Putamen (tissue), 1 donor: ENCODE measurements at places on chromosomes 7 and 10.

- no peak for DNase-seq
These were observed 26.2 kb upstream of the CDCA7L start for GRCh38 chr7:21971780-21972396.

- DNase-seq = no peak
These were observed 63.1 kb downstream of the MALRD1 start for GRCh38 chr10:19111501-19112267.

- DNase-seq = peak; percentile 96
These were observed 1.2 kb upstream of the LZTS2 start for GRCh38 chr10:100998183-100998990.

DNA sequence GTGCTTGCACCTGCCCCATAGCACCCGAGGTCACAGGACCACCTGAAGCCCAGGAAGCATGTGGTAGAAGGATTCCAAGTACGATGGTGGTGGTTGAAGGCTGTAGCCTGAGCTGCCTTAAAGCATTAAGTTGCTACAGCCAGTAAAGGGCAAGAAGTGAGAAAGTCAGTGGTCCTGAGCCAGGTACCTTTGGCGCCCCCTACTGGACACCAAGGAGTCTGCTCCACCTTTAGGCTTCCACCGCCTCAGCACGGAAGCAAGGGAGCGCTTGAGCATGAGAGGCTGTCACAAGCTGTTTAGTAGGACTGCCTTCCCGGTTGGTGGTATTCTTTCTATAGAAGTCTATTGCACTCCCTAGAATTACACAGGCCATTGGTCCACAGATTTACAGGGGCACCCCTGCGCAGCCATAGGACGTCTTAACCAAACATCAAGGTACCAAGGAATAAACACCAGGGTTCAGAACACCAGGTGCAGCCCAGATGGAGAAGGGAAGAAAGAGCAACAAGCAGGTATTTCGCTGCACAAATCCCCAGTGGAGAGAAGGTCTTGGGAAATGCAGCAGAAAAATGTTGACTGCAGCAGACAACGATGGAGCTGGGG lies 2.2 kb downstream of the CRTAC1 start:
- peak; percentile 47 for DNase-seq

DNA sequence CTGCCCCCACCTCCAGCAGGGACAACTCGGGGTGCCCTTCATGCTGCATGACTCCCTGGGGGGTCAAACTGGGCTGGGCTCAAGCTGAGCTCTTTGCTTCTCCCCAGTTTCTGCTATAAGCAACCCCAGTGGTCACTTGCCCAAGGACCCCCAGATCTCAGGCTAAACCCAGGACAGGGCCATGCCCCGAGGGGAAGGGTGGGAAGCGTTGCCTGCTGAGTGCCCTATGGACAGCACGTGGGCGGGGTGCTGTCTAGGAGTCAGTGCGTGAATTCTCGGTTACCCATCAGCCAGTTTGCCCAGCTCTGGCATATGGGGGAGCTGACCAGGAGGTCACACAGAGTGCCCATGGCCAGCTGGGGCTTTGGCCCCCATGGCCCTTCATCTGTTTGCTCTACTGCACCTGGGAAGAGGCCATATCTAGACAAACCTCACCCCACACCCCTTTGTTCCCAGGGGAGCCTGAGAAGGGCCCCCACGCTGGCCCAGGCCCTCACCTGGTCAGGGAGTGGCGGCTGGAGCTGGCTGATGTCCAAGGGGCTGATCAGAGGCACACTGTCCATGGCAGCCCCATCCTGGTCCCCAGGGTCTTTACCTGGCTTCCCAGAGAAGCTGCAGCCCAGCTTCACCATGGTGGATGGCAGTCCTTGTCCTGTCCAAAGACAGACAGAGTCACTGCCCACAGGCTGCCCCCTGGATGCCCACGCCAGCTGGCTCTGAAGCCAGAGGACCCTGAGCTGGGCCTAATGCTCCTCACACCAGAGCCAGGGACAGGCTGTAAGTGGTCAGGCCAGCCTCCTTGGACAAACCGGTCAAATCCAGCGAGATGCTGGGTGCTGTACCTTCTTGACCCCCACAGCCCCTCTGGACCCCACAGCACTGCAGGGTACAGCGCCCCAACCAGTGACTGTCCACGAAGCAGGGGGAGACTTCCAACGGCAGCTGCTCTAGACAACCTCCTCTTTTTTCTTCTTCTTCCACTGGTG lies 8.0 kb downstream of the CALY start:
- DNase-seq = no peak

- DNase-seq = no peak
These were observed 54.7 kb upstream of the NPTX2 start for GRCh38 chr7:98562381-98562823.

DNA sequence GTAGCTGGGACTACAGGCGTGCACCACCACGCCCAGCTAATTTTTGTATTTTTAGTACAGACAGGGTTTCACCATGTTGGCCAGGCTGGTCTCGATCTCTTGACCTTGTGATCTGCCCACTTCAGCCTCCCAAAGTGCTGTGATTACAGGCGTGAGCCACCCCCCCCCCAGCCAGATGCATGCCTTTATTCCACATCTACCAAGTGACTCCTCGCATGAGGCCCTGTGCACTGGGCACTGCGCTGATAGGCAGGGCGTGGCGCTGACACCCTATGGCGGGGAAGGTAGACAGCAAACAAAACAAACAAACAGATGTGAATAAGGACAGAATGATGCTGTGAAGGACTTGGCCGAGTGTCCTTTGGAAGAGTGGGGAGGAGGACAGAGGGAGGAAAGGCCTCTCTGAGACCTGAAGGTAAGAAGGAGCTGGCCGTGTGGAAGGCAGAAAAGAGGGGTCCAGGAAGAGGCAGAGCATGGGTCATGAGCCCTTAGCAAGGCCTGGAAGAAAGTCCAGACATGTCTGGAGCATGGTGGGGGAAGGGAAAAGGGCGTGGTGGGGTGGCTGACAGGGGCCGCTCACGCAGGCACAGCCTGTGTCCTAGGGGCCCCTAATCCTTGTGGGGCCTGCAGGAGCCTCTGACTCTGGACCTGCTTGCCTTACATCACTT lies 47.5 kb upstream of the CACUL1 start:
- DNase-seq = no peak

DNA sequence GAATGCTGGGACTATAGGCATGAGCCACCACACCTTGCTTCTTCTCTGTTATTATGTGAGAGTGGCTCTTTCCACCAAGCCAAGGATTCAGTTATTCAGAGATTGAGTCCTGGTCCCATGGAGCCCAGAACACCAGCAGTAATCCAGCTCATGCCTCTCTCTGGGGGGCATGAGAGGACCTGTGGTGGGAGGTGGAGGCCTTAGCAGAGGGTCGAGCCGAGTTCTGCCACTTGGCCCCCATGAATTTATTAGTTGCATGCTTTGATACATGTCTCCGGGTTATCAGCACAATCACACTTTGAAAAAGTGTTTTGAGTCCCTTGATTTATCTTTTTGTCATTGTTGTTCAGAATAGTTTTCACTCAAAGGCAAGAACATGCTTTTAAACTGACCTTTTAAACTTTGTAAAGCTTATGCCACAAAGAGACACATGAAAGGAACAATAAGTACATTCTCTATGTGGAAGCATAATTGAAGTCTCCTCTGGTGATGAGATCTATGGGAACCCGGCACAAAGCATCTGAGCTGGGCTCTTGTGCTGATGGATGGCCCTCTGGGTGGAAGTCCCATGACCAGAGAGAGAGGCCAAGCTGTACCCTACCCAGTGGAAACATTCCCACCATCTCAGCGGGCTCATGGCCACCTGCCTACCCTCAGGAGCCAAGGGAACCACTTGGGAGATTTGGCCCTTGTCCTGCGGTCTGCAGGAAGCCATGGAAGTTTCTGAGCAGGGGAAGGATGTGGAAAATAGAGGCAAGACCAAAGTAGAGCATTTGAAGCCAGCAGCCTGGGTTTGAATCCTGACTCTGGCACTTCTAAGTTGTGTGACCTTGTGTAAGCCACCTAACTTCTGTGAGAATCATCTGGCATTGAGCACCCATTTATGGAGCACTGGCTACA lies 53.9 kb downstream of the MINDY4 start:
- no peak for DNase-seq

GRCh38 chr7:12210179-12211053 lies 678 bp upstream of the TMEM106B start:
- DNase-seq = no peak

- no peak for DNase-seq
These were observed 30.4 kb upstream of the ADD3 start for GRCh38 chr10:109977382-109977806.

DNA sequence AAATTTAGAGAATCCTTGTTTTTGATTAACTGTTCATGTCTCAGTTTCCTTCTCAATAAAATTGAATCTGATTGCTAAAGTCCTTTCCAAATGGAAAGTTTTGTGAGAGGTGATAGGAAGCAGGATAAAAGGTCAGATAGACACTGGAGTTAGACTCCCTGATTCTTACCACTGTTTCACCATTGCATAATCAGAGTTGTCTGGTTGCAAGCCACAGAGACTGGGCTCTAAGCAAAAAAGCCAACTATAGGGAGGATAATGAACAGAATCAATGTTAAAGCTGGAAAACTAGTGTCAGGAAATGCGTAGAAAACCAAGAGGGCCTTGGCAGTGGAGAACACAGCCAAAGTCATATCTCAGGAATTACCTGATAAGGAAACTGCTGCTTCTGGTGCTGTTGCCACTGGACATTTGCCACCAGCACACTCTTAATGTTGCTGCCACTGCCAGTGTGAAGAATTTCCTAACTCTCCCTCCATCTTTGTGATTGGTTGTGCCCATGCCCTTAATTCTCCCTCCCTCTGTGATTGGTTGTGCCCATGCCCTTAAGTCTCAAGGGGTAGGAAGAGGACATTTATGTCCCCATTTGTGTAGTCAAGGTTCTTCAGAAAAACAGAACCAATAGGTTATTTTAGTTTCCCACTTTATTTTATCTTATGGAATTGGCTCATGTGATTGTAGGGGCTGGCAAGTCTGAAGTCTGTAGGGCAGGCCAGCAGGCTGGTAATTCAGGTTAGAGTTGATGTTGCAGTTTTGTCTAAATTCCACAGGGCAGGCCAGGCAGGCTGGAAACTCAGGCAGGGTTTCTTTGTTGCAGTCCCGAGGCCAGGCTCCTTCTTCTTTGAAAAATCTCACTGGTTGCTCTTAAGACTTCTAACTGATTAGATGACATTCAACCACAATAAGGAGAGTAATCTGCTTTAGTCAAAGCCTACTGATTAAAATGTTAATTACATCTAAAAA lies 639.0 kb downstream of the REEP3 start:
- DNase-seq = no peak

- no peak for DNase-seq
These were observed 57.6 kb upstream of the PIK3CG start for GRCh38 chr7:106807474-106807873.

DNA sequence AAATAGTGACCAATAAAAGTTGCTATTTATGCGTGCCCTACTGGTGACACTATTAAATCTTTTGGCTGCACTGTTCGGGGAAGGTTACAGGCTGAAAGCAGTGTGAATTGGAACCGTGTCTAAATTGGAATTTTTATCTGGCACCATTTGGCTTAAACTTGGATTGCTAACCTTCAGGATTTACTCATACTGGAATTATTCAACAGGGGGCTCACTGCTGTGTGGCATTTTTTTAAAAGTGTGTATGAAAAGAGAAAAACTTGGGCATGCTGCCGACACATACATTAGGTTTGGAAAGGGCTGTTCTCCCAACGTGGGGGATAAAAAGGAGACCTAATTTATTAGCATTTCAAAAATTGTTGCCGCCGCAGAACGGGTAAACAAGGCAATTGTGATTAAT lies 537.9 kb upstream of the MGMT start:
- no peak for DNase-seq

GRCh38 chr7:28190077-28190710 lies 9.6 kb upstream of the JAZF1 start:
- DNase-seq = no peak

DNA sequence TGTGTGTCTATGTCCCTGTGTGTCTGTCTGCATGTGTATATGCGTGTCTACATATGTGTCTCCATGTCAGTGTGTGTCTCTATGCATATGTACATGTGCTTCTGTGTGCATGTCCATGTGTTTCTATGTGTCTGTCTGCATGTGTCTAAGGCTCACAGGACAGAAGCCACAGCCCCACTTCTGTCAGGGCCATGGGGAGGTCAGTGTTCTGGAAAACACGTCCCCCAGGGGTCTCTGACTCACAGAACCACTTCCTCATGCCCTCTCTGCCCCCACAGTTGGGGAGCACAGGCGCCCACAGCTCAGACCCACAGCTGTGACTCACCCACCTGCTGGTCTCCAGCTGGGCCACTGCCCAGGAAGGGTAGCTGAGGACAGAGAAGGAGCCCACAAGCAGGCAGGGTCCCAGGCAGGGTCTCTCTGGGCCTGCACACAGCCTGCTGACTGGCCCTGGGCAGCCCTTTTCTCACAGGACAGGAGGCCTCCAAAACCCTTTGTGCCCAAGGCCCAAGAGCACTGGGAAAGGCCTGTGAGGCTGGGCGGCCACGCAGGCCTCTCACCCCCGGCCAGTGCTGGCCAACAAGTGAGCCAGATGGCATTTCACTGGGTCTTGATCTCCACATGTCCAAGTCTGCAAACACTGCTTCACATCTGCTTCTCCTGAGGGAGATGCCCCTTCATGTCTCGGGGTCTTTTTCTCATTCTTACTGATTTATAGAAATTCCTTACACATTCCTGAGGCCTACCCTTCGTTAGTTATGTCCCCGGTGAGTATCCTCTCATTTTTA lies 102.9 kb upstream of the FAM20C start:
- DNase-seq = no peak

DNA sequence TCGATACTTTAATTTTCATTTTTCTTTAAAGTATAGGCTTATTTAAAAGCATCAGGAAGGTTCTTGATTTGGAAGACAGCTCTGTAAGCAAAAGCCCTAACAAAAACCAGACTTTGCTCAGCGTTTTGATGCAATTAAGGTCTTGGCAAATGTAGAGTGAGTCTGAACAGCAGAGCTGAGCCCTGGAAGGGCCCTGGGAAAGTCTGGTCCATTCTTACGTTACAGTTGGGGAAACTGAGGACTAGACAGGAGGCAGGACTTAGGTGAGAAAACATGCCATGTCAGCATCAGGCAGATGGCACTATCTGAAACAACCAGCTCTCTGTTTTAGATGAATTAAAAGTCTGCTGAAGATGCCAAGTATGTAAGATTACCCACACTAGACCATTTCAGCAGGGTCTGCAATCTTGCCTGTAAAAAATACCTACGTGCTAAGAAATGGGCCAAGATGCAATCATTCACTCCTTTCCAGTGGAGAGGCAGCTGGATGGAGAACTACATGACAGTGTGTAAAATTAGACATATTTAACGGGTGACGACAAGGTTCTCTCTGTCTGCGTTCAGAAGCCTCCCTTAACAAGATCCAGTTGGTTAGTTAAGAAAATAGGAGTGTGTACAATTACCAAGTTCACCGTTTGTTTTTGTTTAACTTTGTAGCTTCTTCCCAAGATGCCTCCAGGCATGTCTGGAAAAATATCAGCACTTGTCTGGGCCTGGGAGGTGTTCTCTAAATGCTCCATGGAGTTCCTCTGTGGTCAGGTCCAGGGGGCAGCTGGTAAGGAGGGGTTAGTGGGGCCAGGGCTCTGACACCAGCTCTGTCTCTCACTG lies 502.3 kb upstream of the ZMIZ1 start:
- DNase-seq = no peak

DNA sequence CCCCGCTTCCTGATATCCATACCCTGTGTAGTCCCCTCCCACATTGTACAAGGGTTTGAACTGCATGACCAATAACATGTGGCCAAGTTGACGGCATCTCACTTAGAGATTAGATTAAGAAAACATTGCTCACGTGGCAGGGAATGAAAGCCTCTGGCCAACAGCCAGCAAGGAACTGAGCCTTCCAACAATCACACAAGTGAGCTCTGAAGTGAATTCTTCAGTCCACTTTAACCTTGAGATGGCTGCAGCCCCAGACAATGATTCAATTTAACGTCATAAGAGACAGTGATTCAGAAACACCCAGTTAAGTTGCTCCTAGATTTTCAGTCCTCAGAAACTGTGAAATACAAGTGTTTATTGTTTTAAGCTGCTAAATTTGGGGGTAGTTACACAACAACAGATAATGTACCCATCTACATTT lies 165.9 kb upstream of the PLXNA4 start:
- no peak for DNase-seq
